ENCODE measurements at places on chromosomes 4 and X.

GRCh38 chr4:165207016-165207430 is 338 bp upstream of the KLHL2 start:
- no peak for DNase-seq

DNA sequence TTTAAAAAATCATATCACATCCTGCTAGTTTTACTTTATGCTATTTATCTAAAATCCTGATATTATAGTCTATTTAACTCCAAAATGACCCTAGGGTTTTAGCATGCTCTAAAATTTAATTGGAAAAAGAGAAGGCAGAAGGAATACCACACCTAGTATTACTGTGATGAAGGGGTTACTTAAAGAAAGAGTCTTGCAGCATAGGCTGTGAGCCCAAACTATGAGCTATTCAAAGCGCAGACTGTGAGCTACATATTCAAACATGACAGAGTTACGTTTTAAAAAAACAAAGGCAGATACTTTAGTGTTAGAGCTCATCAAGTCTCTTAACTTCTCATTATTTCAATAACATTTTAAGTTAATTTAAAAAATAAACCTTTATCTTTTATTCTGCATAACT is 247.7 kb upstream of the ETNPPL start:
- DNase-seq = peak; percentile 76

GRCh38 chr4:182502064-182502463 is 258.9 kb downstream of the TENM3 start:
- DNase-seq = no peak

DNA sequence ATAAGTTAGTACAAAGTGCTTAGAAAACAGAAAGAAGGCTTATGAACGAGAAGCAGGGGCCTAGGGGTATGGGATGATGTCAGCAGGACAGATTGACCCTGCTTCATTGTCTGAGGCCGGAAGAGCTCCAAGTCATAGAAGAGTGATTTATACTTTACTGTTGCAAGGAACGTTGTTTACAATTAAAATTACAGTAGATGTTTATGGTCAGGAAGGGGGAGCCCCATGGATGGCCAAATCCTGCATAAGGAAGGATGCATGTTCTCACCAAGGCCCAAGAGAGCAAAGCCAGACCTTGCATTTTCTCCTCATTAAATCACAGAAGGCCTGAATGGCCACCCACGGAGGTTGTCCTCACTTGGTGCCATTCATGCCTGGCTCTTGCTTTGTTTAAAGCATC is 115.3 kb downstream of the LDB2 start:
- no peak for DNase-seq

DNA sequence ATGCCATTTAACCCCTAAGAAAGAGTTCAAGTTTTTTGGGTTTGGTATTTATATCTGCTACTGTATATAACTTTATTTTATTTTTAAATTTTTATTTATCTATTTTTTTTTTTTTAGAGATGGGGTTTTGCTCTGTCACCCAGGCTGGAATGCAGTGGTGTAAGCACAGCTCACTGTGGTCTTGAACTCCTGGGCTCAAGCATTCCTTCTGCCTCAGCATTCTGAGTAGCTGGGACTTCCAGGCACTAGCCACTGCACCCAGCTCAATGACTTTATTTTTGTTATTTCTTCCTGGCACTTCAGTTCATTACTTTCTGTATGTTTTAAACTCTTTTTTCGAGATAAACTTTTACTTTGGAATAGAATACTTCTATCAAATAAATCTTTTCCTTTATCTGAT is 42.4 kb upstream of the PGAM4 start:
- DNase-seq = no peak

DNA sequence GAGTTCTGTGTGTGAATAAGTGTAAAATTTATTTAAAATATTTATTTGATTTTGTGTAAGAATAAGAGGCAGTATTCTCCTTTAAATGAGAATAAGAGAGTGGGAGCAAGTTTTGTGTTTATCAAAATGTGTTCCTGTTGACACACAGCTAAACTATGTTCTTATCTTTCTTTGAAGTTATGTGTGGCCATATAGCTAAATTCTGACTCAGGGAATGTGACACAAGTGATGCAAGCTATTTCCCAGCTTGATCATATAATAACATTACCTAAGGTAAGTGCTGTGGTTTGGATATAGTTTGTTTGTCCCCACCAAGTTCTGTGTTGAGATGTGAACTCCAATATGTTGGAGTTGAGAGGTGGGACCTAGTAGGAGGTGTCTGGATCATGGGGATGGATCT is 740.0 kb upstream of the IGFBP7 start:
- no peak for DNase-seq

- no peak for DNase-seq
These were observed 396.9 kb upstream of the NDST3 start for GRCh38 chr4:117637347-117637746.

GRCh38 chrX:68938244-68939004 is 109.6 kb downstream of the EFNB1 start:
- peak; percentile 67 for DNase-seq

GRCh38 chrX:29065477-29065876 is 478.2 kb downstream of the IL1RAPL1 start:
- no peak for DNase-seq

- DNase-seq = no peak
These were observed 138.4 kb upstream of the ARX start for GRCh38 chrX:25154168-25154567.

GRCh38 chr4:164012396-164013027 is 518.0 kb downstream of the TMA16 start:
- DNase-seq = peak; percentile 37

GRCh38 chr4:73945140-73945539 is 36.7 kb downstream of the PF4 start:
- peak; percentile 7 for DNase-seq

- DNase-seq = no peak
These were observed 87.6 kb downstream of the SEL1L3 start for GRCh38 chr4:25775166-25775565.

DNA sequence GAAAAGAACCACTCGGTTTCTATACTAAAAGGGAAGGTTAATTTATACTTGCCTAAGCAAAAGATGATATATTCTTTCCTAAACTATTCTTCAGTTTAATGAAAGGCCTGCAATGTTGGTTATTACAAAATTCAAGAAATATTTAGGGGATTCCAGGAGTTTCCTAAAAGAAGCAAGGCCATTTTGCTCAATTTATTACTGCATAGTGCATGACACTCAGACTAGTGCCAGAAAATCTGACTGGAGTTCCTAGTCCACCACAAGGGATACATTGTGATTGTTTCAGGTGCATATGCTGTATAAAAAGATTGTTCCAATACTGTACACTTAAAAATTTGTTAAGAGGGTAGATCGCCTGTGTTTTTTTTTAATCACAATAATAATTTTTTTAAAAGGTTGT is 78.7 kb downstream of the CAPN6 start:
- DNase-seq = peak; percentile 73

DNA sequence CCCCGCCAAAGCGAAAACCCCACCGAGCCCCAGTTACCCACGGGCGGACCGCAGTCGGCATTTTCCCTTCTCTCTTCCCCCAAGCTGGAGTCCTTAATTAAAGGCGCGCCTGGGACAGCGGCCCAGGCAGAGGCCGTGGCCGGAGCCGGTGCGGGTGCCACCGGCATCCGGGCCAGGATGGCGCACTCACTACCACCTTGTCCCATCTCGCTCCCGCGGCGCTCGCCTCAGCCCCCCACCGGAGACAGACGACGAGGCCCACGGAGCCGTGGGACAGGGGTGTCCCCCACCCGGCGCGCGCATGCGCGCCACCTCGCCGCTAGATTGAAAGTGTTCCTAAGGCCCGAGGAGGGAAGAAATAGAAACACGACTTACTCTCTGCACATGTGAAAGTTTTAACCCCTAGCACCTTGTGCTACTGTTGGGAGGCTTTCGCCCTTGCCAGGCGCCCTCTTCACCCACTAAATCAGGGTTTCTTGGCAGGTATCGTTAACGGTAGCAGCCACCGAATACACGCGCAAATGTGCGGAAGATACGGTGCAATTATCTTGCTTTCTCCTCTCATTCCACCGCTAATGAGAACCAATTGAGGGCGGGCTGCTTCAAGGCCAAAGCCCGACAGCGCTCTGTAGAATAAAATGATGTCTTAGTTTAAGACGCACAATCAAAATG is 64.3 kb upstream of the CCDC160 start:
- peak; percentile 40 for DNase-seq

- no peak for DNase-seq
These were observed 88.3 kb upstream of the DDX3X start for GRCh38 chrX:41245641-41246040.

GRCh38 chr4:79623021-79623870 is 215.2 kb upstream of the GK2 start:
- peak; percentile 70 for DNase-seq

DNA sequence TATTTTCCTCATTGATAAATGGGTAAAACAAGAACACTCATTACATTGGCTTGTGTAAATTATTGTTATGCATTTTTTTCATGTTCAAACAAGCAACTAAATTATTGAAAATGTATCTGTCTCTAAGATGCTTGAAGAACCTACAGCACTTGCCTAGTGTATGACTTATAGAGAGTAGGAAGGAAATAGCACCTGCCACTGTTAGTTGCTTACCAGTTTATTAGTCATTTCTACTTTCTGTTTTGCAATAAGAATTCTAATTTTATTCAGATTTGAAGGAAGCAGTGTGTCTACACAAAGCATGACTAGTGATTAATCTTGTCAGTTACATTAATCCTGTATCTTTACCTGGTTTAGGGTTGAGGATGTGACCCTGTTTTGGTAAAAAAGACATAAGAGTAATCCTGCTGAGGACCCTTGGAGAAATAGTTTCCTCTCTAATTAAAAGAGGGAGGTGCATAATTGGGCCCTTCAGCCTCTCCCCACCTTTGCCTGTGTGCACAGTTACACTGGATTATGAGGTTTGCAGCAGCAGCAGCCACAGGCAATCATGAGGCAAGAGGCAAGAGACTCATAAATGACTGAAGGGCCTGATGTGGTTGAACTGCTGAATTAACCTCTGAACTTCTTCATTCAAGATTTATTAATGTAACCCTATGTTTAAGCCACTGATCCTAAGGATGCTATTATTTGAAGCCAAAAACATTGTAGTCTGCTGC is 1202.1 kb downstream of the ADGRL3 start:
- no peak for DNase-seq

GRCh38 chrX:7083021-7083420 is 64.5 kb upstream of the STS start:
- no peak for DNase-seq

- DNase-seq = peak; percentile 87
These were observed 22.2 kb downstream of the KANTR start for GRCh38 chrX:53116101-53116500.

DNA sequence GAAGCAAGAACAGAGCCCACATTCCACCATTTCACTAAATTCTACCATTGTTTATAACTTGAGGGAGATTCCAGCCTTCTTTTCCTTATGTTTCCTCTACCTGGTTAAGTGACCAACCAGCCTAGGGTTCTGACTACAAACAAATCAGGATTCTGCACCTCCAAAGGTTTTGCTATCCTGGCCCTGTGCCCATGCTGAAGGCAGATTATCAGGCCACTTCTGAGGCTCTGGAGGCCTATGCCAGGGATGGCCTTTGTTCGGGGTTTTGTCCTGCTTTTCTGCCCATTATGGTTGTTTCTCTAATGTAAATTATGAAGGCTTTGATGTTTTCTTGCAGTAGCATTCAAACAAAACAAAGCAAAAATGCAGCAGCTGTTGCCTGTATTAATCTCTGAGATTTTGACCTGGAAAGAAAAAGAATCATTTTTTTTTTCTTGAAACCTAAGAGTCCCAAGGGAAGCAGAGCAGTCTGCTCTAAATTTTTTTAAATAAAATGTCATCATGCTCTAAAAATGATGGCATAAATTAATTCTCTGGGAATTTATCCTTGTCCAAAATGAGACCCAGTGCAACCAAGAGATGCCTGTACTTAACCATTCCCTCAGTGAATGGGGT is 55.6 kb downstream of the RNF150 start:
- peak; percentile 59 for DNase-seq

DNA sequence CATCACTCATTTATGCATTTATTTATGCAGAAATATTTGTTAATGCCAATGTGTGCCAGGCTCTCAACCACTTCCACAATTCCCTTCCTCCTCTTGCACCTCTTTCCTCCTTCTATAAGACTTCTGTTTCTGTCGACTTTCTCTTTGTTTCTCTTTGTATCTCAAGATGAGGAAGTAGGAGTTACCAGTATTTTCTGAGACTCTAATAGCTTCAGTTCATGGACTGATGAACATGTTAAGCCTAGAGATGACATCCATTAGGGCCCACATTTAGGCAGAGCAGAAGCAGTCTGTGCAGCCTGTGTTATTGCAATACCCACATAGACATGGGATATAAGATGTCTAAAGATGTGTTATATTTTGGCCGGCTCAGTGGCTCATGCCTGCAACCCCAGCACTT is 241.8 kb upstream of the SMIM31 start:
- DNase-seq = no peak

GRCh38 chr4:102230194-102230593 is 115.1 kb downstream of the SLC39A8 start:
- DNase-seq = no peak

- DNase-seq = no peak
These were observed 41.8 kb downstream of the NPY5R start for GRCh38 chr4:163385466-163385865.

- no peak for DNase-seq
These were observed 3.8 kb downstream of the RGS12 start for GRCh38 chr4:3296651-3297050.

GRCh38 chrX:103658681-103659433 is 27.6 kb downstream of the MORF4L2 start:
- DNase-seq = no peak

DNA sequence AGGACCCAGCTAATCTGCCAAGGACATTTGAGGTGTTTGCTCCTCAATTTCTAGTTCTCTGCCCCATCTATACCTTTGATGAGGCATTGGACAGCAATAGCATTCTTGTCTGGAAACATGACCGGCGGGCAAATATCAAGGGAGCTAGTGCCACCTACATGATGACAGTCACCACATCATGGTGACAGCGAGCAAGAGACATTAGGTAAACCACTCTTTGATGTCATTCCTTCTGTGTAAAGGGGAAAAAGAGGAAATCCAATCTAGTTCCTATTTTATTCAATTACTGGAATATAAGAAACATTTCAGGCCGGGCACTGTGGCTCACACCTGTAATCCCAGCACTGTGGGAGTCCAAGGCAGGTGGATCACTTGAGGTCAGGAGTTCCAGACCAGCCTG is 20.7 kb upstream of the IL13RA1 start:
- DNase-seq = no peak

GRCh38 chrX:120671963-120672362 is 42.1 kb upstream of the C1GALT1C1 start:
- no peak for DNase-seq

GRCh38 chrX:2650865-2651264 is 40.2 kb upstream of the CD99 start:
- DNase-seq = no peak

DNA sequence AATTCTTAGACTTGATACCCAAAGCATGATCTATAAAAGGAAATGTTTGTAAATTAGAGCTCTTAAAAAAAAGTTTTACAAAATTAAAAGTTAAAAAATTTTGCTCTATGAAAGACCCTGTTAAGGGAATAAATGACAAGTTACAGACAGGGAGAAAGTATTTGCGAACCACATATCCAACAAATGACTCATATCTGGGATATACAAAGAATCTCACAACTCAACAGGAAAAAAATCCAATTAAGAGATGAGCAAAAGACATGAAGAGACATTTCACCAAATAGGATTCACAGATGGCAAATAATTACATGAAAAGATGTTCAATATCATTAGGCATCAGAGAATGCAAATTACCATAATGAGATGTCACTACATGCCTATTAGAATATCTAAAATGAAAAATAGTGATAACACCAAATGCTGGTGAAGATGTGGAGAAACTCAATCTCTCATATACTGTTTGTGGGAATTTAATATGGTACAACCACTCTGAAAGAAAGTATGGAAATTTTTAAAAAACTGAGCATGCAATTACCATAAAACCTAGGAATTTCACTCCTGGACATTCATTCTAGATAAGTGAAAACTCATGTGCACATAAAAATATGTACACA is 100.8 kb upstream of the EOLA2 start:
- DNase-seq = no peak
